ENCODE measurements at places on chromosomes 4 and X. TPM values are rescaled to one million over a fixed set of nuclear protein-coding genes. Genes with fewer than 3 reads are reported as not detected.

DNA sequence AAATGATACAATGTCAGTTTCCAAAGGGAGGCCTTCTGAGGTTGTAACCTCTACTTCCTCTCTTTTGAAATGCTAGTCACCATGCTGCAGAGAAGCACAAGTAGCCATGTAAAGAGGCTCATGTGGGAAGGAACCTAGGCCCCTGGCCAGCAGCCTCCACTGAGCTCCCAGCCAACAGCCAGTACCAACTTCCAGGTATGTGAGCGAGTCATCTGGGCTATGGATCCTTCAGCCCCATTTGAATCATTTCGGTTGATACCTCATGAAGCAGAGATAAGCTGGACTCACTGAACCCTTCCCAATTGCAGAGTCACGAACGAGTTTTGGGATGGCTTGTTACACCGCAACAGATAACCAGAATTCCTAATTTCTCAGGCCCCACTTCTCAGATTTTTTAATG, 187.0 kb upstream of the LDB2 start:
- no peak for DNase-seq

PNMA5 gene
- total RNA-seq = 0.16 TPM

- no peak for DNase-seq
These were observed 103.0 kb downstream of the AFF1 start for GRCh38 chr4:87037671-87038334.

GRCh38 chrX:38102875-38103274, 96.5 kb downstream of the SYTL5 start:
- no peak for DNase-seq

- no peak for DNase-seq
These were observed 25.2 kb upstream of the SLC2A9 start for GRCh38 chr4:10046471-10046870.

GRCh38 chrX:68652326-68653170, 5.1 kb downstream of the STARD8 start:
- no peak for DNase-seq

TCEAL2 gene
- 0.53 TPM for total RNA-seq

DNA sequence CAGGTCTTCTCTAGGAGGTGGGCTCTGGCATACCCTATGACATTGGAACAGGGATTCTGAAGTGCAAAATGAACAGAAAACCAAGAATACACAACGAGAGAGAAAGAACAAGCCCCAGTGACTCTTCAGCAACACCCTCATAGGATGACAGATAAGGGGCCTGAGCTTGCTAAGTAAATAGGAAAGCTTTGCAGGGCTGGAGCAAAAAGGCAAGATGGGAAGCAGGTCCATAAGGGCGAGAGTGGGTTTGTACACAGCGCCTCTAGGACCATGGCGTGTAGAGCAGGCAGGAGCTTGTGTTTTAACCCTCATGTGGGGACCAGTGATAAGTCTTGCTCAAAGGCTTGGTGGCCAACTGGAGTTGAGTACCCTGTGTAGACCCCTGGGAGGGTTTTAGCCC, 45.8 kb downstream of the NELFA start:
- no peak for DNase-seq
